NCI-H2081 treated with DMSO at 0.1 percent for 48 hours (cell line): ENCODE measurements at places on chromosomes 1 and 21.

DNA sequence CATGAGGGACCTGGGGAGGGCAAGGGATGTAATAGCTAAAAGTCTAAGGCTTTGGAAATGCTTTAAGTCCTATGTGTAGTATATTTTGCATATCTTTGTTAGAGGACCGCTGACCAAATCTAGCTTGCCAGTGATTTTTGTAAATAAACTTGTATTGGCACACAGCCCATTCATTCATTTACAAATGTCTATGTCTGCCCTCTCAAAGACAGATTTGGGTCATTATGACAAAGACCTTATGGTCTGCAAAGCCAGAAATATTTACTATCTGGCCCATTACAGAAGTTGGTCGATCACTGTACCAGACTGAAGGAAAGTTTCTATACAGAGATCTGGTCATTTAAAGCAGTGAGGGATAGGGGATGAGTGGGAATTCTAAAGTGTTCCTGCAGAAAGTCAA lies 120.1 kb upstream of the RAVER2 start:
- no peak for DNase-seq

DNA sequence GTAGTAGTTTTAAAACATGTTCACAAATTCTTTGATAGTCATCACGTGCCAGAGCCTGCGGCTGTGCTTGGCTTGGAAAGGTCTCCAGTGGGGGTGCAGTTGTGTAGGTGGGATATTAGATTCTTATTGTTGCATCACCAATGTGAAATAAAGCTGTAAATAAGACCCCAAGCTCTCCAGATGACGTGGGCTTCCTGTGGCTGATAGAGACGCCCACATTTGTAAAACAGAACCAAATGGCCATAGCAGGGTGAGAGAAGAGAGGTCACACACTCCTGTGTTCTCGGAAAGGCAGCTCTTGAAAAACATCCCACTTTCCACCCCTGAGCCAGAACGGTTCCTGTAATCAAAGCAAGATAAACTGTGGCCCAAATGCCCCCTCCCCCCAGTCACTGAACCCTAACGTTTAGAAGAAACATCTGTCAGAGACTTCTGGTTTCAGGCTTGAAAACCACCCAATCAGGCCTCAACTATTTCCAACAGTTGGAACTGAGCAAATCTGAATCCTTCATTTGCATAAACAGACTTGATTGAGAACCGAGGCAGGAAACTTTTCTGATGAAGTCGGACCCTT lies 6.6 kb upstream of the NTPCR start:
- no peak for DNase-seq

- peak; percentile 28 for DNase-seq
Measured at GRCh38 chr1:245258271-245258920, 103.6 kb downstream of the KIF26B start.

GRCh38 chr1:106619080-106619826 lies 437.2 kb upstream of the PRMT6 start:
- DNase-seq, result no peak

- no peak for DNase-seq
Measured at GRCh38 chr21:31351438-31351837, 7.4 kb upstream of the TIAM1 start.

DNA sequence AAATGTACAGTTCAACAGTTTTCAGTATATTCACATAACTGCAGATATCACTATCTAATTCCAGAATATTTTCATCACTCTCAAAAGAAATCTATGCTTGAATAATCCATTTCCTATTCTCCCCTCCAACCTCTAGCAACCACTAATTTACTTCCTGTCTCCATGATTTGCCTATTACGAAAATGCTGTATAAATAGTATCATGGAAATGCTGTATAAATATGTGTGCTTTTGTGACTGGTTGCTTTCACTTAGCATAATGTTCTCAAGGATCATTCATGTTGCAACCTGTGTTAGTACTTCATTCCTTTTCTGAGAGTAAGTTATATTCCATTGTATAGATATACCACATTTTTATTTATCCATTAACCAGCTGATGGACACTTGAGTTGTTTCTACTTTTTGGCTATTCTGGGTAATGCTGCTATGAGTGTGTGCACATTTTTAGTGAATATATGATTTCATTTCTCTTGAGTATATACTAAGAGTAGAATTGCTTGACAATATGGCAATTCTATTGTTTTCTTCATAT lies 115.6 kb downstream of the TNFSF18 start:
- DNase-seq, result no peak

- DNase-seq, result no peak
Measured at GRCh38 chr1:95309031-95309471, 75.0 kb downstream of the RWDD3 start.
